ENCODE measurements at places on chromosomes 13 and 19.

DNA sequence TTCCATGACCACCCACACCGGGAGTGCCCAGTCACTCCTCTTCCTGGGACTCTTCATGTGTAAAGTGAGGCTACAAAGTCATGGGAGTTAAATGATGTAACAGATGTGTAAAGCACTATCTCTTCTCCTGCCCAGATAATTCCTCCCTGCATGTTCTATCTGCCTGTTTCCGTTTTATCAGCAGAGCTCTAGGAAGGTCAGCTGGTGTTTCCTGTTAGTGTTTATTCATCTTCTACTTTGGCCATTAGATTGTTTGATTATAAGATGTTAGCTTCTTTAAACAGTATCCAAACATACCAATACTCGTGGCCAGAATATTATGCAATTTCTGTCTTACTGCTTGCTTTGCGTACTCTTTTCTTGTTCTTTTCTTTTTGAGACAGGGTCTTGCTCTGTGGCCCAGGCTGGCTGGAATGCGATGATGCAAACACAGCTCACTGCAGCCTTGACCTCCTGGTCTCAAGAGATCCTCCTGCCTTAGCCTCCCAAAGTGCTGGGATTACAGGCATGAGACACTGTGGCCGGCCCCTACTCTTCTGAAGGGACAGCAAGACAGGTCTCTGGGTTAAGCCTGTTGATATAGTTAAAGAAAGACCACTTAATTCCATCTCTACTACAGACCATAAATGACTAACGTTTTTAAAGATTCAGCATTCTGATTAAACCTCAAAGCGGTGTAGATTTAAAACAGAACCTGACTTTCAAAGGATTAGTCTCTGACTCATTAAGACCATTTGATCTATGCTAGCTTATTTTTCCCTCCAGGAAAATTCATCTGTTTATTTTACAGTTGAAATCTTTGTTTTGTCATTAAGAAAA, 97.4 kb upstream of the AKAP11 start:
- no peak for DNase-seq

GRCh38 chr13:86383561-86383960, 584.3 kb upstream of the SLITRK6 start:
- DNase-seq = no peak

DNA sequence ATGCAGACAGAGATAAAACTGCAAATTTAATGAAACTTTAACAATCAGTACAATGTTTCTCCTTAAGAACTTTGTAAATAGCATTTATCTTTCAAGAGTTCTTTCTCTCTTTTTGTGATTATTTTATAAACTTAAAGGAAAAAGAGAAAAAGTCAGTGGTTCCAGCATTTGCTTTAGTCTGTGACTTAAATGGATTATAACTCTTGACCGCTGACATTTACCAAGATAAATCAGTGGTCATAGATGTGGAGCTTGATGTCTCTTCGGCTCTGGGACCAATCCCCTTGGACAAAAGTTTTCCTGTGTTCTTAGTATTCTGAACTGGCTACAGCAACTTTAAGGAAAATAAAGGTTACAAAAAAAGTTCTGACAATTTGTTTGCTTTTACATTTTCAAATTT, 162.6 kb downstream of the TM9SF2 start:
- DNase-seq = no peak

DNA sequence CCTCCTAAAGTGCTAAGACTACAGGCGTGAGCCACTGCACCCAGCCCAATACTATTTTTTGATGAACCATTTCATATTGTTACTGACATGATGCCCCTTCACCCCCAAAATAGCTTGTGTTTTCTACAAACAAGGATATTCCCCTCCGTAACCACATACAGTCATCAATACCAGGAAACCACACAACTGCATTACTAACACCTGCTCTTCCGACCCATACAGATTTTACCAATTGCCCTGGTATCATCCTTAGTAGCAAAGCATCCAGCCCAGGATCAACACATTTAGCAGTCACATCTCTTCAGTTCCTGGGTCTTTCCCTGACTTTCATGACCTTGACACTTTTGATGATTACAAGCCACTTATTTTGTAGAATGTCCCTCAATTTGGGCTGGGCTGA, 33.6 kb downstream of the KCTD15 start:
- no peak for DNase-seq

GRCh38 chr13:42377640-42378382, 105.9 kb downstream of the AKAP11 start:
- DNase-seq = peak; percentile 42

DNA sequence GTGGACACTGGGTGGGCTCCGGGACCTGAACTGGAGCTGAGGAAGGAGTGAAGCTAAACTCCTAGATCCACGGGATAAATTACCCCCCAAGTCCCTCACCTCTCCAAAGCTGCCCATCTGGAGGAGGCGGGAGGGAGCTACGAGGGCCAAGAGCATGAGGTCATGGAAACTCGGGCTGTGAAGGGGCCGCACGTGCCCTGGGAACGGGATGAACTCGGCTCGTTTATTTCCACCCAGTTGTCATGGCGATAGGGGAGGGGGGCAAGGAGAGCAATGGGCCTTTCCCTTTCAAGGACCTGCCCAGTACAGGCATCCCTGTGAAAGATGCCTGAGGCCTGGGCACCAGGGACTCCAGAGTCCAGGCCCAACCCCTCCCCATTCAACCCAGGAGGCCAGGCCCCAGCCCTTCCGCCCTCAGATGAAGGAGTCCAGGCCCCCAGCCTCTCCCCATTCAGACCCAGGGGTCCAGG, 3.8 kb downstream of the PPP1R12C start:
- DNase-seq = no peak

- DNase-seq = no peak
Measured at GRCh38 chr13:76223565-76223964, 587.4 kb downstream of the LMO7 start.

DNA sequence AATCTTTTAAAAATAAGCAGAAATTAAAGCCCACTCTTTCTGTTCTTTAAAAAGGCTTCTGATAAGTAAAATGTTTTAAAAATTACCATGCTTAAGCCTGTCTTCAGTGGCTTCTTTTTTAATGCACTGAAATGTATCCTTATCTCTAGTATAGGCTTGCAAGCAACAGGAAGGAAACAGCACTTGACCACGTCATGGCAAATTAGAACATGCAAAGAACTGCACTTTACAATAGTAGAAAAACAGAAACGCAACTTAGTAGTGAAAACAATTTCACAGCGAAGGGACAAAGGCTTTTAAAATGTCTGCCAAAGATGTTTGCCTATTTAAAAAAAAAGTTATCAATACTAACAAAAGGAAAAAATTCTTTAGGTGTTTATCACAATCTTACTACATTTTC, 36.3 kb downstream of the ELF1 start:
- DNase-seq = peak; percentile 61

GRCh38 chr19:47415953-47416642, 3.2 kb downstream of the MEIS3 start:
- DNase-seq = no peak
